ENCODE measurements at places on chromosomes 4 and X.
A peak's percentile ranks its signal among the peaks of the same experiment; 100 is the strongest.

DNA sequence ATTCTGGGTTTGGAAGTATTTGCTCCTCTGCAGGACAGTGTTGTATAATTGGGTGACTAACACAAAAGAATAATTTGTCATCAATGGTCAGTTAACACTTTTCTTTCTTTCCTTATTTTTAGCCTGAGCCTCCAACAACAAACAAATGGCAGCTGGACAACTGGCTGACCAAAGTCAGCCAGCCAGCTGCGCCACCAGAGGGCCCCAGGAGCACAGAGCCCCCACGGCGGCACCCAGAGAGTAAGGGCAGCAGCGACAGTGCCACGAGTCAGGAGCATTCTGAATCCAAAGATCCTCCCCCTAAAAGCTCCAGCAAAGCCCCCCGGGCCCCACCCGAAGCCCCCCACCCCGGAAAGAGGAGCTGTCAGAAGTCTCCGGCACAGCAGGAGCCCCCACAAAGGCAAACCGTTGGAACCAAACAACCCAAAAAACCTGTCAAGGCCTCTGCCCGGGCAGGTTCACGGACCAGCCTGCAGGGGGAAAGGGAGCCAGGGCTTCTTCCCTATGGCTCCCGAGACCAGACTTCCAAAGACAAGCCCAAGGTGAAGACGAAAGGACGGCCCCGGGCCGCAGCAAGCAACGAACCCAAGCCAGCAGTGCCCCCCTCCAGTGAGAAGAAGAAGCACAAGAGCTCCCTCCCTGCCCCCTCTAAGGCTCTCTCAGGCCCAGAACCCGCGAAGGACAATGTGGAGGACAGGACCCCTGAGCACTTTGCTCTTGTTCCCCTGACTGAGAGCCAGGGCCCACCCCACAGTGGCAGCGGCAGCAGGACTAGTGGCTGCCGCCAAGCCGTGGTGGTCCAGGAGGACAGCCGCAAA is 106.0 kb downstream of the KLHL8 start:
- H3K27ac ChIP-seq = peak overlapping the region; percentile 59
- peaks cover 48% of the 10 kb centered on the region for H3K4me1 ChIP-seq
- no peak for DNase-seq
- peaks cover 71% of the 10 kb centered on the region for H3K36me3 ChIP-seq
- H3K4me3 ChIP-seq = no peak overlapping the region

GRCh38 chrX:11423362-11423818 is 130.2 kb downstream of the AMELX start:
- H3K36me3 ChIP-seq = peaks cover 4% of the 10 kb centered on the region
- no peak overlapping the region for H3K27ac ChIP-seq
- DNase-seq = no peak
- no peak overlapping the region for H3K4me3 ChIP-seq

- H3K36me3 ChIP-seq = no peaks in the 10 kb centered on the region
- no peak overlapping the region for H3K4me3 ChIP-seq
- H3K4me1 ChIP-seq = no peaks in the 10 kb centered on the region
Observed at GRCh38 chr4:128483041-128483440, 195.4 kb upstream of the PGRMC2 start.

DNA sequence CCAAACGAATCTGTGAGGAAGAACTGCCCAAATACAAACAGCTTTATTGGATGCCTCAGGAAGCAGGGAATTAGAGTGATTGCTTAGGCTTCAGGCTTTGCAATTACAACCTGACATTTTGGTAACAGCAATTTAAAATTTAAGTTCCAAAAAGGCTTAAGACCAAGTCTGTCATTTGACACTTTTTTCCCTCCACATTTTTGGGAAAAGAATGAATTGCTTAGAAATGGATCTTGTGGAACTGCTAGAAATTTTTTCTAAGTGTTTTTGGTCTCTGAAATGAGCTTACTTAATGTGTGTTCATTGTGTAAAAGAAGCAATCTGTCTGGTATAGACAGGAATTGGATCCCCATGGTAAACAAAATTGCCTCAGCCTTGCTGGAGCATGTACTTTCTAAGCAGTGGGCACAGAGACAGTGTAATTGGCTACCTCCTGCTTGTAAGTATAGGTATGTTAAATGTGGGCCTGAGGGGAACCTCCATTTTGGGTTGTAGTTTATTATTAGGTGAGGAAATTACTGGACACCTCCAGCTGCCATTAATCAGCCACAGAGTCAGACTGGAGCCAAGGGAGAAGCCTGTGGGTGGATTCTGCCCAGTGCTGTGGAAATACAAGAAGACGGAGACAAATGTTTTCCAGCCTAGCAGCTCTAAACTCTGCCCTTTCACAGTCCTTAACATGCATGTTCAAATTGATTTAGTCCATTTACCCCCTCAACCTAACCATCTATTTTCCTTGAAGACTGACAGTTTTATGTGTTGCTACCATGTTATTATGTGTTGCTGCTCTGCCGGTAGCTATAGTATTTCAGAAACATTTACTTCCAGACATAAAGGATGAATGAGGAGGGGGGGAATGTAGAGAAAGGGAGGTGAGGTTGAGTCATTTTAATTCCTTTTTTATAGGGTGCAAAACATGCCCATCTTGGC is 473.0 kb downstream of the SPRY1 start:
- peak; percentile 30 for DNase-seq
- peak overlapping the region; percentile 99 for H3K27ac ChIP-seq
- no peaks in the 10 kb centered on the region for H3K27me3 ChIP-seq

DNA sequence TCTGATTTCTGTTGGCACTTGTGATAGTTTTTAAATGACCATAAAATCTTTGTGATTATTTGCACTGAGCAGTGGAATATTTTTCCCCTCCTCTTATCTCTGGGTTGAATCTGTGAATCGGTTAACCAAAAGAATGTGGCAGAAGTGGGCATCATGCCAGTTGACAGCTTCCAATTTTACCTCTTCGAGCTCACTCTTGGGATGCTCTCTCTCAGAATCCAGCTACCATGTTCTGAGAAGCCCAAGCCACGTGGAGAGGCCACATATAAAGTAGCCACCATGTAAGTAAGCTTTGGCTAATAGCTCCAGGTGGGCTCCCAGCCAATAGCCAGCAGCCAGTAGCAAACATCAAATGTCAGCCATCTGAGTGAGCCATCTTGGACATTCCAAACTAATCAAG is 12.9 kb upstream of the WDR19 start:
- H3K27ac ChIP-seq = no peak overlapping the region
- H3K27me3 ChIP-seq = peaks cover 8% of the 10 kb centered on the region

GRCh38 chr4:152246659-152247058 is 289.2 kb downstream of the FBXW7 start:
- peaks cover 33% of the 10 kb centered on the region for H3K4me1 ChIP-seq
- H3K27ac ChIP-seq = no peak overlapping the region
- no peaks in the 10 kb centered on the region for H3K27me3 ChIP-seq
- no peak overlapping the region for H3K4me3 ChIP-seq
- no peak for DNase-seq
- no peaks in the 10 kb centered on the region for H3K36me3 ChIP-seq

DNA sequence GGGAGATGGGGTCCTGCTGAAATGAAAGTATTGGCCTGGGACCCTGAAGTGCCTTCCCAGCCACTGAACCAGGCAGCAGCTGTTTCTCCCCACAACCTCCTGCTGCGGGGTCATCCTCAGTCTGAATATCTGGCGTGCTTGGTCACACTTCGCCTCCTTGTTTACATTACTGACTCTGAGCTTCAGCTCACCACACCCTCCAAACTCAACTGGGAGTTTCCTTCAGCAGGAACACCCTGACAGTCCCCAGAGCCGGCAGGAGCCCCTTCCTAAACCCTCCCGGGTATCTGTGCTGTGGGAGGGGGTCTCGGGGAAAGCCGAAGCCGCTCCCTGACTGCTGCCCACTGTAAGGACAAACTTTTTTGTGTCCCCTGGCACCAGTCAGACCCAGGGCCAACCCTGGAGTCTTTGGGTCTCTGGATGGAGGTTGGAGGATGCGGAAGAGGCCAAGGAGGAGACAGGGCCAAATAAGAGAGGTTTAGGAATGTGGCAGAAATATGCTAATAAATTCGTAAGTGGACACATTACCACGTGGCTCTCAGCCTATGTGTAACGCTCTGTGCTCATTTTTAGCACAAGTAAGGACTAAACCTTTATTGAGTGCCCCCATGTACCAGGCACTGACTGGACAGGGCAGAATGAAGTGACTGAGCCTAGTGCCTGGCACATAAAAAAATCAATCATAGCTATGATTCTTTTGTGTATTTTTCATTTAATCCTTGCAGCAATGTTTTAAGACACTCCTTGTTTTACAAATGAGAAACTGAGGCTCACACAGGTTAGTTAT is 20.7 kb downstream of the FHDC1 start:
- H3K27me3 ChIP-seq = no peaks in the 10 kb centered on the region
- H3K36me3 ChIP-seq = peaks cover 12% of the 10 kb centered on the region
- no peak overlapping the region for H3K27ac ChIP-seq
- peak; percentile 53 for DNase-seq
- H3K4me1 ChIP-seq = peaks cover 66% of the 10 kb centered on the region
- peak overlapping the region; percentile 32 for H3K4me3 ChIP-seq

DNA sequence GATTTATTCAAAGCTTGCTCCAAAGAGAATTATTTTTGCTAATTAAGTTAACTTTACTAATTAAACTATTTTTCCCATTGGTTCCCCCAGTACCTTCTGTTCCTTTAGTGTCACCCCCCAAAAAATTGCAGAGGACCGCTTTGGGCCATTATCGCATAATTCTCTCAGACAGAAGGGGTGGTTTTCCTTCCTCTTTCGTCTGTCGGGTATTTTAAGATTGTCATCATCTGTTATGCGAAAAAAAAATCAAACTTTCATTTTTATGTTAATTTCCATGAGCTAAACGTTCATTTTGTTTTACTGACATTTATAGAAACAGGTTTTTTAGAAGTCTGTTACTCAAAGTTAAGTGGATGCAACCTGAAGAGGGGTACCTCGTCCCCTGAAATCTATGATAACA is 76.2 kb upstream of the DDX3X start:
- H3K4me1 ChIP-seq = no peaks in the 10 kb centered on the region
- no peak for DNase-seq
- H3K27me3 ChIP-seq = peaks cover 12% of the 10 kb centered on the region

DNA sequence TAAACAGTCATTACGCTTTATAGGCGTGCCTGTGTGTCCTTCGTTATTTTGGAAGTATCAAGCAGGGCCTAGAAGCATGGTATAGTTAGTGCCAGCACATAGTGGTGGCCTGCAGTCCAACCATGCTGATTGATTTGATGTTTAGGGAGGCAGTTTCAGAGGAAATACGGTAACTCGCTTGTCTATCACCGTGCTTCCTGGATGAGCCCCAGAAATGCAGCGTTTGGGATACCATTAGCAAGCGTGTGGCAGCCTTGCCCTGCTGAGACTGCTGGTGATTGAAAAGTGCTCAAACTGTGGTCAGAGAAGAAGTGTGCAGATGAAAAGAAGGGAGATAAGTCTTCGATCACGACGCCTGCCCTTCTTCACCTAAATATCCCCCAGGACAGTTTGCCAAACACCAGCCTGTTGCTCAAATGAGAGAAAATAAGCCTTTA is 158.4 kb downstream of the CHIC2 start:
- H3K4me1 ChIP-seq = peaks cover 61% of the 10 kb centered on the region
- H3K27ac ChIP-seq = peak overlapping the region; percentile 84
- peak overlapping the region; percentile 78 for H3K4me3 ChIP-seq
- DNase-seq = peak; percentile 35
- no peaks in the 10 kb centered on the region for H3K36me3 ChIP-seq

- no peak overlapping the region for H3K27ac ChIP-seq
- H3K36me3 ChIP-seq = no peaks in the 10 kb centered on the region
- DNase-seq = no peak
- peaks cover 4% of the 10 kb centered on the region for H3K27me3 ChIP-seq
- peaks cover 30% of the 10 kb centered on the region for H3K4me1 ChIP-seq
Observed at GRCh38 chrX:71227370-71228062, 4.5 kb downstream of the GJB1 start.

DNA sequence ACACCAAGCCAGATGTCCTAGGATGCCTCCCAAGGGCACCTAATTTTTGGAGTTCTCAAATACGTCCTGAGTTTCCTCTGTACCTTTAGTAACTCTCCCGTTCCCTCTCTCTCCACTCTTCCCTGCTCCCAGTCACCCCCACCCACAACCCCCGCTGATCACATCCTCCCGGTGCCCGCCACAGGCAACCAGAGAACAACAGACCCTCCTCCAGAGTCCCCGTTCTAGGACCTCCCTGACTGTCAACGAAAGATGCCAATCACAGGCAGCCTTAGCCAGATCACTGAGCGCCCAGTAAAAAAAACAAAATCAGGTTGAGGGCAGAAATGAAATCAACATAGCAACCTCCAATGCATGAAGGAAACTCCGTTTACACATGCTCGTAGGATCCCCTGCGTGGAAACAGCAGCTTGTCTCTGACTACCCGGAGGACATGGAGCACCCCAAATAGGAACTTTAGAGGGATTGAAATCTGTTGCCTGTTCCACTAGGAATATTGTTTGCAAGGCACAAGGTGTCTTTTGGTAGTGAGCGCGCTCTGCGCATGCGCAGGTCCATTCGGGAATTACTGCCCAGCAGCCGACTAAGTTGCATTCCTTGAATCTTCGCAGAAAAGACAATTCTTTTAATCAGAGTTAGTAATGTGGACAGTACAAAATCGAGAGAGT is at the start of gene GABRB1:
TSS of gene GABRB1 (plus strand) at position 557 of the 668 bp plus-strand sequence.
- no peaks in the 10 kb centered on the region for H3K36me3 ChIP-seq
- peak; percentile 78 for DNase-seq
- no peak within 1 kb of the TSS for H3K27ac ChIP-seq
- peak within 1 kb of the TSS; percentile 89 for H3K4me3 ChIP-seq
- H3K27me3 ChIP-seq = peaks cover 42% of the 10 kb centered on the region

DNA sequence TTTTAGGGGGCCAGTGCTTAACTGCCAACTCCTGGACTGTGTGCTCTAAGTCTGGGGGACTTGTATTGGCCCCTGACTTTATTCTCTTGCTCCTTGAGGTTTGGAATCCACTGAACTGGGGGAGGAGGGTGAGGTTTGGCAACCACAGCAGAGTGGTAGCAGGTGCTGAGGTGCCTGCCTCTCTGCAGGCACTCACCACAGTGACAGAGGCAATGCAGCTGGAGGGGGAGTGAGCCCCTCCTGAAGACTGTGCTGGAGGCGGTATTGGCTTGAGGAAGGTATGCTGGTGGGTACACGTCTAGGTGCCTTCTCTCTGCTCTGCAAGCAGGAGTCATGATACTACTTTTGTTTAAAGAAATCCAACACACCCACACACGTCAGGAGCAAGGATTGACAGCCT is 24.6 kb downstream of the CFAP299 start:
- no peak overlapping the region for H3K4me3 ChIP-seq
- no peaks in the 10 kb centered on the region for H3K4me1 ChIP-seq

DNA sequence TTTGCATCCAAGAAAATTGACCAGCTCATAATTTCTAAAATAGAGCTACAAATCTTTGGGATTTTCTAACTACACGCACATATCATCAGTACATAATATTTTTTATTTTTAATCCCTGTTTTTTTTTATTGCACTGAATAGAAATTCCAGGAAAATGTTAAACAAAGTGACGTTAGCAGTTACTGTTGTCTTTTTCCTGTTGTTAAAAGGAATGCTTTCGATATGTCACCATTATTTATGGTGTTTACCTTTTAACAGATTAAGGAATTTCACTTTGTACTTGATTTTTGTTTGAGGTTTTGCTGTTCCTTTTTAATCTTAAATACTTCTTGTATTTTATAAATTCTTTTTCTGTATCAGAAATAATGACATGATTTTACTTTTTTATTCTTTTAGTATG is 89.7 kb downstream of the TMEM144 start:
- H3K27me3 ChIP-seq = no peaks in the 10 kb centered on the region
- no peaks in the 10 kb centered on the region for H3K36me3 ChIP-seq
- no peak overlapping the region for H3K27ac ChIP-seq
- no peak for DNase-seq
- H3K4me1 ChIP-seq = no peaks in the 10 kb centered on the region
- no peak overlapping the region for H3K4me3 ChIP-seq

GRCh38 chrX:37383313-37383712 is 34.1 kb downstream of the PRRG1 start:
- no peak overlapping the region for H3K27ac ChIP-seq
- H3K4me1 ChIP-seq = no peaks in the 10 kb centered on the region
- peaks cover 21% of the 10 kb centered on the region for H3K36me3 ChIP-seq
- no peaks in the 10 kb centered on the region for H3K27me3 ChIP-seq

Data from nephron progenitor cell (in vitro differentiated cells).